ENCODE measurements at places on chromosomes 1 and 21. TPM values are rescaled to one million over a fixed set of nuclear protein-coding genes. Genes with fewer than 3 reads are reported as not detected.

The OR10J1 gene
- not detected for total RNA-seq

DNA sequence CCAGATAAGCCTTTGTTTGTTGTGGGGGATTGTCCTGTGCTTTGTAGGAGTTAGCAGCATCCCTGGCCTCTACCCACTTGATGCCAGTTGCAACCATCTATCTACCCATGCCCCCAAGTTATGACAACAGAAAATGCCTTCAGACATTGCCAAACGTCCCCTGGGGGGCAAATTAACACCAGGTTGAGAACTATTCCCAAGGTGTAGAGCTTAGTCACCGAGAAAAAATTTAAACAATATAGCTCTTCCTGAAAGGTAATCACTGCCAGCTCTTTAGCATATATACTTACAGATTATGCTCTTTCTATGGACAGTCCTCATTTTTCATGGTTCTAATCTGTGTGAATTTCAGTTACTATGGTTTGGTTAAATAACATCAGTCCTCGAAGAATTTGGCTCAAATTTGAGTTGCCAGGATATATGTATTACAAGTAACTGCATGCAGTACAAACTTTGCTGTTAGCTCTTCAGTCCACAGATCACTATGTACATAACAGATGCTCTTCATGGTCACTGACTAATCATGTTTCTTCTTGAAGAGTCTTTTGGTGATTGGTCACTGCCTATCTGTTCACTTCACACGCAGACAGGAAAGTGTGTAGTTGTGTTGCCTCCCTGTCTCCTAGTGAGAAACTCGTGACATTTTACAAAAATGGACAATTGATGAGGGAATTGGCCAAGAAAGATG lies 25.2 kb downstream of the MAPKAPK2 start:
- DNase-seq: no peak

DNA sequence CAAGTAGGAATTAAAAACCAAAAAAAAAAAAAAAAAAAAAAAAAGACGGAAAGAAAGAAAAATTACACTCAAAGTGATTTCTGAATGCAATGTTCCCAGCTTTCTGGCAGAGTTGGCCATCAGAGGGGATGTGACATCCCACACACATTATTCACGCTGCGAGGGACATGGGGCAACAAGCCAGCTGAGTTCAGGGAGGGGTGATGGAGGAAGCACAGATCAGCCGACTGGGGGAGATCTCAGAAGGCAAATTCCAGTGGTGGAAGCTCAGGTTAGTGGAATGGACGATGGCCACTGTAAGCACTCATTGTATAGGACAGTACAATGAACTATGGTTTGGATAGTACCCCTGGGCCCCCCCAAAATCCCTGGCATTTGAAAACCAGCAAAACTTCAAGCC lies 311.9 kb downstream of the PCP4 start:
- no peak for DNase-seq

GRCh38 chr1:199089393-199090122 lies 450.7 kb downstream of the PTPRC start:
- no peak for DNase-seq

The FGR gene
- 0.78 TPM for total RNA-seq

- DNase-seq: no peak
These were observed 52.5 kb upstream of the BOLA1 start for GRCh38 chr1:149846593-149847466.

GRCh38 chr1:2594001-2594640 lies 7.5 kb downstream of the PRXL2B start:
- no peak for DNase-seq

DNA sequence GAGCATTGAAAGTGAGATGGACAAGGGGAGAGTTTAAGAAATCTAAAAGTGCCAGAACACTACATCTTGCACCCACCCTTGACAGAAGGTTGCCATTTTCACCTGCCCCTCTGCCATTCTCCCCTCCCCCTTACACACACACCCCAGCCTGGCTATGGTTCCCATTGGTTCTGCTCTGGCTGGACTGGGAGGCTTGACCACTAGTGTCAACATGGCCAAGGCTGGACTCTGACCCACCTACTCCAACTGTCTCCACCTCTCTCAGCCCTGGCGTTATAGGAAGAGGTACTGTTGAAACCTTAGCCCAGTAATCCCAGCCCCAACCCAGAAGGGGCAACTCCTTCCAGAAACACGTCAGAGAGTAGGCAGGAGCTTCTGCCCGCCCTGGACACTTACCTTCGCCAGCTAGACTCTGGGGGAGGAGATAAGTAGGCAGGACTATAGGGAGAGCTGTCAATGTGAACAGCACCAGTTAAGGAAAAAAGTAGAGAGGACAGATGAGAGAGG lies 4.5 kb downstream of the CRTC2 start:
- DNase-seq: no peak

GRCh38 chr1:194830387-194830786 lies 1644.0 kb upstream of the B3GALT2 start:
- no peak for DNase-seq

DNA sequence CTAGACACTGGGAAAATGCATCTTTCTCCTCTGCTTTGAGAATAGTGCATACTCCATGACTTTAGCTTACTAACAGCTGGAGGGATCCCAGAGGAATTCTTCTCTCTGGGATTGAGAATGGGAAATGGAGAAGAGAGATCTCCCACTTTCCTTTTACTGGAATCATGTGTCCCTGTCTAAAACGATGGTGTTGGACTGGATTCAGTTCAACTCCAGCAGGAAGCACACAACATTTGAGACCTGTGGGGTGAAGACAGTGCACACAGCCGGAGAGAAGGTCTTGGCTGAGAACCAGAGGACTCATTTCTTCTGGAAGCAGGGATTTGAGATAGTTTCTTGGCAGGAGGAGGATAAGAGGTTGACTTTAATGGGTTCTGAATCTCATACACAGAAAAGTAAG lies 58.7 kb downstream of the TRABD2B start:
- no peak for DNase-seq

The MTARC2 gene
- 7.8 TPM for total RNA-seq

The GOLPH3L gene
- total RNA-seq: 5.8 TPM

GRCh38 chr1:221316491-221317056 lies 425.3 kb downstream of the DUSP10 start:
- no peak for DNase-seq

- no peak for DNase-seq
These were observed 162.9 kb upstream of the HP1BP3 start for GRCh38 chr1:20949871-20950590.
